ENCODE measurements at places on chromosomes 2 and 18.

DNA sequence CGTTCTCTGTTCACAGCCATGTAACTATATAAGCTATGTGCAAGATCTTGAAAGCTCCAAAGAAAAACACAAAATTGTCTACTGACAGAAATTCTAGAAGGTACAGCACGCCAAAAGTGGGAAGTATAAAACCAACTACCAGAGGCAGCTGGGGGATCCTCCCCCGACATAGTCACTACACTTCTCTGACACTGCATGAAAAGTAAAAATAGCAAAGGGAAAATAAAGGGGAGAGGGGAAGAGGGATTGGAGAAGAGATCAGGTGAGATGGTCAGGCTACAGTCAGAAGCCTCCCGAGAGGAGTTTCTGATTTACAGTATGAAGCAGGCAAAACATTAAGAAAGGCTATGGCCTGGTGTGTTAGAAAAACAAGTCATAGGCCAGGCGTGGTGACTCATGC, 39.8 kb upstream of the PCBP1 start:
- DNase-seq: no peak

DNA sequence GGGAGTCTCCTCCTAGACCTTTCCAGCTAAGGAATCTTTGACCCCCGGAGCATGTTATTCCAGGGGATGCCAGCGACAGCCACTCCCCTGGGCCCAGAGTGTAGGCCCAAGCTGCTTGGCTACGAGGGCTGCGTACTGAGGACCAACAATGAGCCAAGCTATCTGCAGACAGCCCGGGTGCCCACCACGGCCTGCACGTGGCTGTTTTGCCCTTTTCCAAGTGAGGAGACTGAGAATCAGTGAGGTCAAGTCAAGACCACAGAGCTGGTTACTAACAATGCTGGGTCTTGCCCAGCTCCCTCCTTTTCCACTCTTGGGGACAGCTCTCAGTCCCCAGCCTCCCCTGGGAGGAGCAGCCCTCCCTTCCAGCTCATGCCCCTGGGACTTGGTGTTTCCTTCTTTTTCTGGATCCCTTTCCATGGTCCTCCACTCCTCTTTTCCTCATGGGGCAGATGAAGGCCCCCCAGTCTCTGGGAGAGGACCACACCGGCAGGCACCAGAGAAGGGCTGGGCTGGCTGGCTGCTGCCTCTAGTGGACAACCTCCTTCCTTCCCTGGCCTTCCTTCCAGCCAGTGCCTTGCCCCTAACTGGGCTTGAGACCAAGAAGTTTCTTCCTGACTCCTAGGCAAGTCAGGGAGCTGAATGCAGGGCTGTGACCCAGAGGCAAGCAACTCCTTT, 550 bp upstream of the MALL start:
- DNase-seq: no peak

- DNase-seq: no peak
Observed at GRCh38 chr2:1751767-1752725, 7.7 kb upstream of the PXDN start.

DNA sequence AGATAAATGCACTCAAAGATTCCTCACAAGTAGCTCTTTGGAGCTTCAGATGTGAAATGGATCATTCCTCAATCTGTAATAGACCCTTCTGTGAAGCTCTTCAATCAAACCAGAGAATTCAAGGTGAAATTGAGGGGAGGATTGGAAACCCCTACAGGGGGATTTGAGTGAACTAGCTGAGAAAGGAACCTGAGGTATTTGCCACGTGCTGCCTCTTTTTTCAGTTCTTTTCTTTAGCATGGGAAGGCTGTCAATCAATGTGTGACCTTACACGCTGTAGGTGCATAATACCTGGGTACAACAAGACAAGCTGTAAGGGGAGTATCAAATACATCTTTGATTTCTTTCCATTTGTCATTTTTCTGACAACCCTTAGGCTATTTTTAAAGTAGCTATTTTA, 46.5 kb upstream of the ZEB2 start:
- DNase-seq: no peak

- DNase-seq: no peak
Observed at GRCh38 chr2:172600557-172601008, 44.7 kb downstream of the PDK1 start.

- DNase-seq: no peak
Observed at GRCh38 chr2:137187216-137187615, 421.9 kb downstream of the THSD7B start.

DNA sequence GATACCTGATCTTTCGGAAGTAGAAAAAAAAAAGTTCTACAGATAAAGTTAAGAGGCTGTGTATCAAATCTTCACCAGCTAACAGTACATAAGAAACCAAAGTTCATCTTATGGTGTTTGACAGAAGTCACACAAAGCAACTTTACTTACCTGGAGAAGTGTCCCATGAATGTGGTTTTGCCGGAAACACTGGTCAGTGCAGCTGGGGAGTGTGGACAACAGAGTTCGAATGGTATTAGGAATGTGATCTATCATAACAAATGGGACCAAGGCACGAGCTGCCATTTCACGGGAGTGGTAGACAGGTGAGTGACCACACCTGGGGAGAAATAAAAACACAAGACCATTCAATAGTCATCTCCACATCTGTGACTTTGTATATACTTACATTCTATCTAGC, 171.4 kb upstream of the ZFP36L2 start:
- no peak for DNase-seq

DNA sequence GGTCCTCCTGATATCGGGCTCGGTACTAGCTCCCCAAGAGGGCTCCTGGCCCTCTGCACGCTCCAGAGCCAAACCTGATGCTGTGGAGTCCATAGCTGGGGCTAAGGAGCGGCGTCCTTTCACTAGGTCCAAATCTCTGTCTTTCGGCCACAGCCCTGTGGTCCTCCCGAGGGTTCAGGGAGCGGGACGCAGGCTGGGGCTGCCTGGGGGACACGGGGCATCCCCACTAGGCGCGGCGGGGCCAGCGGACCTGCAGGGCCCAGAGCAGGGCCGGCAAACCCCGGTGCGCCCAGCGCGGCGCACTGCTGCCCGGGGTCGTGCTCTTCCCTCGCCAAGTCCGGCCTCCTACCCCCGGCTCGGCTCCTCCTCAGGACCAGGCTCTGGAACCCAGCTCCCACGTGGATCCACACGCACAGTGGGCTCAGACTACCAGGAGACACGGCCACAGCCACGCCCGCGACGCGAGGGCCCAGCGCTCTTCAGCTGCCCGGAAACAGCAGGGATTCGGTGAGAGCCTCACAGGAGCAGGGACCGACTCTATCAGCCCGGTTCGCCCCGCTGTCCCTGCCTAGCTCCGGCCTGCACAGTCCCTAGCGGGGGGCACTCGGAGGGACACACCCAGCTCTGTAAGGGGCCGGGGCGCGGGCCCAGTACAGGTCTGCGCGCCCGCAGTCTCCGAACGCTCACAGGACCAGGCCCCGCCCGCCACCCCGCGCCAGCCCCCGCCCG, 593 bp downstream of the ZNF514 start:
- DNase-seq: no peak

GRCh38 chr2:151032741-151033191, 228.9 kb downstream of the RBM43 start:
- no peak for DNase-seq

- no peak for DNase-seq
Observed at GRCh38 chr2:127164761-127165538, 55.1 kb downstream of the CYP27C1 start.

GRCh38 chr2:112887964-112888749, 22.8 kb upstream of the IL37 start:
- no peak for DNase-seq

GRCh38 chr2:8855010-8855409, 17.6 kb upstream of the KIDINS220 start:
- no peak for DNase-seq

- DNase-seq: no peak
Observed at GRCh38 chr2:105324101-105324500, 5.4 kb downstream of the TGFBRAP1 start.

DNA sequence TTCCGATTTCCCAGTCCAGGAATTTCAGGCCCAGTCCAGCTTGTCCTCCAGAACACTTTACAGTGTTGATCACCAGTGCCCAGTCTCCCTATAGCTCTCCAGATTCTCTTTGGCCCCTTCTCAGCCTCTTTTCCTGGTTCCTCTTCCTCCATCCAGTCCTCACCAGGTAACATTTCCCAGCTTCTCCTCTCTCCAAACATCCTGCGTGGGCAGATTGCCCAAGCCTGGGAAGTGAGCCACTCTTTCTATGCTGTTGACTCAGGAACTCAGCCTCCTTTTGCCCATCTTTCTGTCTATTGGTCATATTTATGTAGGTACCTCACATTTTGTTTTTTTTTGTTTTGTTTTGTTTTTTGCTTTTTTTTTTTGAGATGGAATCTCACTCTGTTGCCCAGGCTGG, 109.4 kb downstream of the LYPD1 start:
- DNase-seq: no peak

- DNase-seq: no peak
Observed at GRCh38 chr2:241862775-241863535, 4.3 kb upstream of the PDCD1 start.

DNA sequence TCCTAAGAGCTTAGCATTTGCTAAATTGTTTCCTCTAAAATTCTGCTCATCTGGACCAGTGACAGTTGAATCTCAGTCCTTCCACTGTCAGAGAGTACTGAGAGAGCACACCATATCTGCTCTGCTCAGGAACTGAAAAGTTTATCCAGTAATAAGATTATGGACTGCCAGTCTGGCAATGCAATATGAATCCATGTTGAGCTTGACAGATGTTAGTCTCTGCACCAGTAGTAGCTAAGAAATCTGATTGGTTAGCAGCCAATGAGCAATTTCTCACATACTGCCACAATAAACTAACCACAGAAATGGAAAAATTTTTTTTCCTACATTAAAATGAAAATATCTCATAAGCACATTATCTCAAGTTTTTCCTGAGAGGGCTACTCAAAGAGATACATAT, 2.3 kb downstream of the PRKD3 start:
- DNase-seq: no peak

DNA sequence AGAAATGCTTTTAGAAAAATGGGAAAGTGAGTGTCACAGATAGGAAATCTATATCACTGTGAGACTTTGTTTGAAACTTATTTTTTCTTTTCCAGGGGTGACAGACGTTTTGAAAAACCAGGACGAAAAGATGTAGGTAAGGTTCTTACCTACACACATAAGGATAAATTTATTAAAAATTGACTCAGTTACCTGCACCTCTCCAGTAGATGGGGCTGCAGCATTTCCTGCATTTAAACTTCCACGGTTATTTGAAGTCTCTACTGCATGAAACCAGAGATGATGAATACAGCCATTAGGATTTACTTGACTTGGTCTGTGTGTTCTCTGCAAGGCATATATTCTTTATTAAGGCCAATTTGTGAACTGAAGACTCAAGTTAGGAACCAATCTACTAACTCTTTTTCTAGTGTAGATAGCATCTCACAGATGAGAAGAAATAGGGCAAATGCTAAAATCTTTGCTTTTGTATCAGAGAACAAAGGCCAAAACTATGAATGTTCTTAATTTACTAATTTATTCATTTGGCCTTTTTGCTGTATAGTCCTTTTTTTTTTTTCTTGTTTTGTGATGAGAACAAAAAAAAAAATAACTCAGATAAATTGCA, 15.0 kb downstream of the KCNJ13 start:
- peak; percentile 11 for DNase-seq

- DNase-seq: no peak
Observed at GRCh38 chr2:19809206-19809605, 92.6 kb downstream of the TTC32 start.

GRCh38 chr2:237904831-237905599, 45.6 kb downstream of the RAMP1 start:
- no peak for DNase-seq

DNA sequence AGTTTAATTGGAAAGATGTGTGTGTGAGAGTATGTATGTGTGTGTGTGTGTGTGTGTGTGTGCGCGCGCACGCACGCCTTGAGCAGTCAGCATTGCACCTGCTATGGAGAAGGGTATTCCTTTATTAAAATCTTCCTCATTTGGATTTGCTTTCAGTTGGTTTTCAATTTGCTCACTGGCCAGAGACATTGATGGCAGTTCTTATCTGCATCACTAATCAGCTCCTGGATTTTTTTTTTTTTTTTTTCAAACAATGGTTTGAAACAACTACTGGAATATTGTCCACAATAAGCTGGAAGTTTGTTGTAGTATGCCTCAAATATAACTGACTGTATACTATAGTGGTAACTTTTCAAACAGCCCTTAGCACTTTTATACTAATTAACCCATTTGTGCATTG, 48.0 kb downstream of the FEZ2 start:
- DNase-seq: no peak

GRCh38 chr18:10052871-10053270, 139.1 kb downstream of the VAPA start:
- DNase-seq: no peak

DNA sequence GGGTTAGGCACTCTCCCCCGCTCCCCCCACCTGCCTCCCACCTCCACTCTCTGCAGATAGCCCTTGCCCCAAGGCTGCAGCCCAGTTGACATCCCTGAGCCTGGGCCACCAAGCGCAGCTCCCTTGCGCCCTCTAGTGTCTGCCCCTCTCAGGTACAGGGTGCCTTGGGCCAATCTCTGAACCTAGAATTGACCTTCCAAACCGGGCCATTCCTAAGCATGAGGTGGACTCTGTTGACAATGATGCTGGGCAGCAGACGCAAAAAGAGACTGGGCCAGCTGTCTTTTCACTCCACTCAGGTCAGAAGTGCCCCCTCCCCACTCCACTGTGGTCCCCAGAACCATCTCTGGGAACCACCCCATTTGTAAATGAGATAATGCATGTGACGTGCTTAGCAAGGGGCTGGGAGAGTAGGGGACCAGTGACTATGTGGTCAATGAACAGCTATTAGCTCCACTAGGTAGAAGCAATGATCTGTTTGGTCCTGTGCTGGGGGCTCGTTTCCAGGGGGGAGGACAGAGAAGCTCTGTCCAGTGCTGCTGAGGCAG, 43.3 kb upstream of the PLB1 start:
- no peak for DNase-seq

DNA sequence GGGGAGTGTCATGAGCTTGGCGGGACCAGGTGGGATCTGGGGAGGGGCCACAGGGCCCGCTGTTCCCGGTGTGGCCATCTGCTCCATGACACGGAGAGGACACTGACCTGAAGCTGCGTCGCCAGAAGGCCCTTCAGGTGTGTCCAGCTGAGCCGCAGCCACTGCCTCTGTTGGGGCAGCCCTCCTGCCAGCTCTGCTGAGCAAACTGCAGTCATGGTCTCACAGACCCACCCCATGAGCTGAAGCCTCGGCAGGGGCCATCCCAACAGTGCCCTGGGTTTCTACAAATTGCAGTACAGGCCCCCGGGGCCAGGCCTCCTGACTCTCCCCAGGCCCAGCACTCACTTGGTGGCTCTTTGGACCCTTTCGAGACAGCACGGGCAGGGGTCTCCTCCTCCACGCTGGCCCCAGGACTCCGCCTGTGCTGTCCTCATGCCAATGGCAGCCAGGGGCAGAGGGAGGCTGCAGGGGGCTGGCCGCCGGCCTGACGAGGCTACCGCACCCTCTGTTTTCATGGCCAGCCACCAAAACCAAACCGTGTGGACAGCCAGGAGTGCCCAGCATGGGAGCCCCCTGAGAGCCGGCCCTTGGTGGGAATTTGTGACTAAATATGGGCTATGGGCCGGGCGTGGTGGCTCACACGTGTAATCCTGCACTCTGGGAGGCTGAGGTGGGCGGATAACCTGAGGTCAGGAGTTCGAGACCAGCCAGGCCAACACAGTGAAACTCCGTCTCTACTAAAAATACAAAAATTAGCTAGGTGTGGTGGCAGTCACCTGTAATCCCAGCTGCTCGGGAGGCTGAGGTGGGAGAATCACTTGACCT, 175.2 kb upstream of the SALL3 start:
- DNase-seq: no peak
